ENCODE measurements at places on chromosomes 2 and 18. TPM values are rescaled to one million over a fixed set of nuclear protein-coding genes. Genes with fewer than 3 reads are reported as not detected.

DNA sequence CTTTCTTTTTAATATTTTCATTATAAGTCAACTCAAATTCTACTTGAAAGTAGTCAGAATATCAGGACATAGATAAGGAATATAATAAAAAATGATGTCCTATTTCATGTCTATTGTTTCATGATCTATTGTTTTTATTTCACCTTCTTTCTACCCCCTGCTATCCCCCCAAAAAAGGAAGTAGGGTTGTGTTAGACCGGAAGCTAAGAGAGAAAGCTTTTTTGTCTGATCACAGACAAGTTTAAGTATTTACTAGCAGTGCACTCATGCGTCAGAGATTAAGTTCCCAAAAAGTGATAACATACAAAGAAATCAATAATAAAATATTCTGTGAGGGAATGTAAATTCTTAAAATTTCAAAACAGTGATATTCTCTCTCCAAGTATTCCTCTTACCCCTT, 447.1 kb upstream of the CNTNAP5 start:
- no peaks in the 10 kb centered on the region for H3K4me1 ChIP-seq
- DNase-seq, result no peak
- H3K27ac ChIP-seq, result no peak overlapping the region

GRCh38 chr2:136495636-136496035, 269.7 kb upstream of the THSD7B start:
- DNase-seq, result no peak
- H3K4me3 ChIP-seq, result no peak overlapping the region
- no peak overlapping the region for H3K27ac ChIP-seq
- H3K27me3 ChIP-seq, result no peaks in the 10 kb centered on the region
- no peaks in the 10 kb centered on the region for H3K36me3 ChIP-seq
- H3K4me1 ChIP-seq, result no peaks in the 10 kb centered on the region

DNA sequence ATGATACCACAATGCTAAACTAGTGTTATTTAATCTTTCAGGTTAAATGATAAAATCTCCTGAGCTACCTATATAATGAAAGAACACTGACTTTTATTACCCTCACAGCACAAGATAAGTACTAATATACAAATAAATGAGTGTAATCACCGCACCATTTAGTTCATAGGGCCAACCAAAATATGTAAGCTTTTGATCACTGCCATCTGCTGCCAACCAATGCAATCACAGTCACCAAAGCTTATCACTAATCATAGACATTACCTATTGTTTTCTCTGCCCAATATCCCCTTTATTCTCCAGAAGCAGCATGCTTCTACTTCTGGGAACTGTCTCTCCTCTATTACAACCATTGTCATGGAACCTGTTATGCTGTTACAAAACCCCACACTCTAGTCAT, 151.6 kb upstream of the LRATD1 start:
- H3K4me3 ChIP-seq, result no peak overlapping the region
- no peaks in the 10 kb centered on the region for H3K4me1 ChIP-seq
- no peak for DNase-seq
- no peaks in the 10 kb centered on the region for H3K36me3 ChIP-seq
- no peaks in the 10 kb centered on the region for H3K27me3 ChIP-seq

- no peak overlapping the region for H3K4me3 ChIP-seq
- peaks cover 11% of the 10 kb centered on the region for H3K36me3 ChIP-seq
- H3K27ac ChIP-seq, result no peak overlapping the region
- H3K27me3 ChIP-seq, result no peaks in the 10 kb centered on the region
These were observed 21.6 kb upstream of the FLACC1 start for GRCh38 chr2:201378496-201379397.

The CRYGC gene
- total RNA-seq, result not detected

Data from thoracic aorta (tissue), 2 donors.